Adipocyte (in vitro differentiated cells): ENCODE measurements at places on chromosomes 4 and X.

DNA sequence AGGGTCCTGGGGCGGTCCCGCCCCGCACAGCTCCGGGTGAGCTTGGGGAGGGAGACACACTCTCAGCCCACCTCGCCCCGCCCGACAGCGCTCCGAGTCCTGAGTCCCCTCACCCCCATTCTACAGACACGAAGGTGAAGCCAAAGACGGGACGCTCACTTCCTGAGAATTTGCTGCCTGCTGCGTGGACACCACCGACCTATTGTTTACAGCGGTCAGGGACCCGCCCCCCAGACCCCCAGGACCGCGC lies 796 bp upstream of the ZNF141 start:
- no peak for DNase-seq

DNA sequence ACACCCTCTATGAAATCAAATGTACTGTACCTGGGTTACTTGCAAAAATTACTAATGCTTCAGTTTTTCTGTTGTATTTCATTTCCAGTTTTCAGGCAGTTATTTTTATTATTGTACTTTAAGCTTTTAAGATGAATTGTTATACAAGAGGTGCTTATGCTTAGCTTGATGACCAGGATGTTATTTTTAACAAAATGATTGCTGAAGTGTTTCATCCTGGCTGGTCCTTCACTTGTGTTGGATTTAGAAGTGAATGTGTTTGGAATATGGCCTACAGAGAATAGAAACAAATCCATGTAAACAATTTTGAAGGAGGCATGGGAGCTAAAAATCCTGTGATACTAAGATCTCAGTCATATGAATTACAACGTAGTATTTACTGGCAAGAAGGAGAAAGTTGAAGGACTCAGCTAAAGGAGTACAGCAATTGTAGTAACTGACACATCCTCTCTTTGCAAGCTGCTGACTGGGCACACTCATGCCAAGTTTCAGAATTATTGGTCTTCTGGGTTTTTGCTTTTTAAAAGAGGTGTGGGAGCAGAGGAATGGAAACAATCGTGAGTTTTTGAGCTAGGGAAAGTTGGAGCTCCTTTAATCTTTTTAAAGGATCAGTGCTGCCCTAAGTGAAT lies 9.2 kb downstream of the UBE2A start:
- DNase-seq = no peak

DNA sequence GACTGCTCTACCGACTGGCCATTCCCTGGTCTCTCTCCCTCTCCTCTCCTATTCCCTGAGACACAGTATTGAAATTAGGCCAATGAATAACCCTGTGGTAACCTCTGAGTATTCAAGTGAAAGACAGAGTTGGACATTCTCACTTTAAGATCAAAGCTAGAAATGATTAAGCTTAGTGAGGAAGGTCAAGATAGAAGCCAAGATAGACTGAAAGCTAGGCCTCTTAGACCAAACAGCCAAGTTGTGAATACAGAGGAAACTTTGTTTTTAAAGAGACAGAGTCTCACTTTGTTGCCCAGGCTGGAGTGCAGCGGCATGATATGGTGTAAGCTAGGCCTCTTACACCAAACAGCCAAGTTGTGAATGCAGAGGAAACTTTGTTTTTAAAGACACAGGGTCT lies 64.6 kb downstream of the KDM6A start:
- no peak for DNase-seq

GRCh38 chrX:96563646-96564045 lies 121.0 kb upstream of the DIAPH2 start:
- DNase-seq = peak; percentile 89

DNA sequence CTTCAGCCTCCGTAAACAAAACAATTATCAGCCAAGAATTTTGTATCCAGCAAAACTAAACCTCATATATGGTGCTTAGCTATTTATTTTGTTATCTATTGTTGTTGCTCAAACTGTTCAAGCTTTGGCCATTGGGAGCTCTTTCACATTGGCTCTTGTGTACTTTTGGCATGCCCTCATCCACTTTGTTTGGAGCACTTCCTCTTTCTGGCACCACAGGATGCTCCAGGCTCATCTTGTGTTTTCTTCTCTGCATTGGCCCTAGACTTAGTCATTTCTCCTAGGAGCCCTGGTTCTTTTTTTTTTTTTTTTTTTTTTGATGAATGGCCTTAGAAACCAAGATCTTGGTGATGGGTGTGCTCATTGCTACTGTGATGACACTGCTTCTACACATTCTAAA lies 74.5 kb downstream of the DIPK2B start:
- DNase-seq = no peak

DNA sequence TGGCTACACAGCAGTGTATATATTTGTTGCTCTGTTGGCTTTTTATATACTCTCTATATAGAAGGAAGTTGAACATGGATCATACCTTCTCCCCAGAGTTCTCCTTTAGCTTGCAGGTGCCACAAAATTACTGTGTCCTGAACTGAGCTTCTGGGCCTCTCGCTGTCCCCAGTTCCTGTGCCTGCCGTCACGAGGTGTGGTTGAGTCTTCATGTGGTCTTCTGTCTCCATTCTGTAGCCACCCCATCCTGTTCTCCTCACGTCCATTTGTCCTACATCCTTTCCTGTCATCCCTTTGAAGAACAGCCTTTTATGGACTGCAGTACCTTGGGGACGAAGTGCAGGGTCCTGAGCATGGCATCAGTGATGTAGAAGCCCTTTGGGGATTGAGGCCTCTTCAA lies 14.5 kb downstream of the TMEM131L start:
- no peak for DNase-seq

GRCh38 chrX:7120878-7121219 lies 26.7 kb upstream of the STS start:
- no peak for DNase-seq
